ENCODE measurements at places on chromosomes 5 and 9. TPM values are rescaled to one million over a fixed set of nuclear protein-coding genes. Genes with fewer than 3 reads are reported as not detected.

- no peak for DNase-seq
- no peak overlapping the region for H3K27ac ChIP-seq
- no peak overlapping the region for H3K4me3 ChIP-seq
Measured at GRCh38 chr5:36642089-36642488, 35.7 kb downstream of the SLC1A3 start.

- no peaks in the 10 kb centered on the region for H3K27me3 ChIP-seq
- 0 out of 2 replicates have a peak, but pooled peaks cover 8% of the 10 kb centered on the region for H3K4me1 ChIP-seq
- no peak for DNase-seq
- no peak overlapping the region for H3K4me3 ChIP-seq
- no peaks in the 10 kb centered on the region for H3K36me3 ChIP-seq
Measured at GRCh38 chr5:40224421-40224820, 455.3 kb upstream of the PTGER4 start.

- H3K27me3 ChIP-seq, result no peaks in the 10 kb centered on the region
- H3K27ac ChIP-seq, result no peak overlapping the region
- H3K4me1 ChIP-seq, result peaks cover 59% of the 10 kb centered on the region
- no peak for DNase-seq
- no peak overlapping the region for H3K4me3 ChIP-seq
Measured at GRCh38 chr9:38003230-38003629, 65.8 kb downstream of the SHB start.

- H3K27me3 ChIP-seq, result no peaks in the 10 kb centered on the region
- H3K27ac ChIP-seq, result no peak overlapping the region
- H3K4me3 ChIP-seq, result no peak overlapping the region
- DNase-seq, result no peak
- H3K36me3 ChIP-seq, result no peaks in the 10 kb centered on the region
Measured at GRCh38 chr5:160961038-160961437, 109.0 kb upstream of the ATP10B start.

GRCh38 chr5:77180167-77181081 lies 30.1 kb upstream of the PDE8B start:
- peak overlapping the region; percentile 47 for H3K4me3 ChIP-seq
- peaks cover 4% of the 10 kb centered on the region for H3K4me1 ChIP-seq
- H3K36me3 ChIP-seq, result no peaks in the 10 kb centered on the region
- peak; percentile 73 for DNase-seq
- peaks cover 33% of the 10 kb centered on the region for H3K27me3 ChIP-seq

DNA sequence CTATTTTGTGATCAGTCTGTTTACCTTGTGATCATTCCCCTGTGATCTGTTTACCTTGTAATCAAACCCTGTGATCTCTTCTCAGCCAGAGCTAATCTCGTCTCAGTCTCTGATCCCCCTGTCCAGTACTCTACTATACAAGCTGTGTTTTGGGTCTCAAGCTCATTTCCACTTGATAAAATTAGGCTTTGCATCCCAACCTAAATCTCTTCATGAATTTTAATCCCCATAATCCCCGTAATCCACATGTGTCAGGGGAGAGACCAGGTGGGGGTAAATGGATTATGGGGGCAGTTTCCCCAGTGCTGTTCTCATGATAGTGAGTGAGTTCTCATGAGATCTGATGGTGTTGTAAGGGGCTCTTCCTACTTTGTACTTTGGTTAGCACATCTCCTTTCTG lies 157.2 kb downstream of the PRR16 start:
- H3K4me1 ChIP-seq, result 0 out of 2 replicates have a peak, but pooled peaks cover 7% of the 10 kb centered on the region
- H3K27ac ChIP-seq, result no peak overlapping the region
- no peak for DNase-seq
- peaks cover 30% of the 10 kb centered on the region for H3K36me3 ChIP-seq

The PNPLA7 gene
- polyA plus RNA-seq, result 0.88 TPM

The TAF1L gene
- 0.02 TPM for polyA plus RNA-seq

The TNC gene
- 572 TPM for polyA plus RNA-seq
